ENCODE measurements at places on chromosomes 5 and 9.

GRCh38 chr5:178126556-178126955 lies 4.3 kb upstream of the RMND5B start:
- DNase-seq = no peak

- DNase-seq = no peak
Observed at GRCh38 chr5:119079318-119079921, 8.5 kb downstream of the DMXL1 start.

GRCh38 chr9:37337301-37337890 lies 85.1 kb upstream of the GRHPR start:
- DNase-seq = no peak

- DNase-seq = no peak
Observed at GRCh38 chr5:5089895-5090649, 50.1 kb upstream of the ADAMTS16 start.

DNA sequence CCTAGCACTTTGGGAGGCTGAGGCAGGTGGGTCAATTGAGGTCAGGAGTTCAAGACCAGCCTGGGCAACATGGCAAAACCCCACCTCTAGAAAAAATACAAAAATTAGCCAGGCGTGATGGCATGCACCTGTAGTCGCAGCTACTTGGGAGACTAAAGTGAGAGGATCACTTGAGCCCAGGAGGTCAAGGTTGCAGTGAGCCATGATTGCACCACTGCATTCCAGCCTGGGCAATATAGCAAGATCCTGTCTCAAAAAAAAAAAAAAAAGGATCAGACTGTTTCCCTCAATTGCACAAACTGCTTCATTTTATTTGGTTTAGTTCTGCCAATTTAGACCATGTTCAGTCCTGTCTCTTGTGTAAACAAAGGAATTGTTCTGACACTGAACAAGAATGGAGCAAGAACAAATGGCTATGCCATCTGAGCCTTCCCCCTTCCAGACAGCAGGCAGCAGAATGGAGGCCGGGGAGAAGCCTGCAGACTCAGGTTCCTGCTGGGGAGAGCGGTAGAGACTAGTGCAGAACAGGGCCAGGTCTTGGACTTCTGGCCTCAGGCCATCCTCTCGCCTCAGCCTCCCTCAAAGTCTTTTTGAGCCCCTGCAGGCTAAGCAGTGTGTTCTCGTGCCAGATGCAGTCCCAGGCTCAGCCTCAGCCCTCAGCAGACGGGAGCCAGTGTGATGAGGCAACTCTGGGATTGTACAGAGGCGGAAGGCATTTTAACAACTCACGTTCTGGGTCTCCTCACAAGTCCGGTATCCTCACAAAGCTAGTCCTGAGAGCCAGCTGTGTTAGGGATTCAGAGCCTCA lies 18.2 kb downstream of the HNRNPH1 start:
- no peak for DNase-seq

DNA sequence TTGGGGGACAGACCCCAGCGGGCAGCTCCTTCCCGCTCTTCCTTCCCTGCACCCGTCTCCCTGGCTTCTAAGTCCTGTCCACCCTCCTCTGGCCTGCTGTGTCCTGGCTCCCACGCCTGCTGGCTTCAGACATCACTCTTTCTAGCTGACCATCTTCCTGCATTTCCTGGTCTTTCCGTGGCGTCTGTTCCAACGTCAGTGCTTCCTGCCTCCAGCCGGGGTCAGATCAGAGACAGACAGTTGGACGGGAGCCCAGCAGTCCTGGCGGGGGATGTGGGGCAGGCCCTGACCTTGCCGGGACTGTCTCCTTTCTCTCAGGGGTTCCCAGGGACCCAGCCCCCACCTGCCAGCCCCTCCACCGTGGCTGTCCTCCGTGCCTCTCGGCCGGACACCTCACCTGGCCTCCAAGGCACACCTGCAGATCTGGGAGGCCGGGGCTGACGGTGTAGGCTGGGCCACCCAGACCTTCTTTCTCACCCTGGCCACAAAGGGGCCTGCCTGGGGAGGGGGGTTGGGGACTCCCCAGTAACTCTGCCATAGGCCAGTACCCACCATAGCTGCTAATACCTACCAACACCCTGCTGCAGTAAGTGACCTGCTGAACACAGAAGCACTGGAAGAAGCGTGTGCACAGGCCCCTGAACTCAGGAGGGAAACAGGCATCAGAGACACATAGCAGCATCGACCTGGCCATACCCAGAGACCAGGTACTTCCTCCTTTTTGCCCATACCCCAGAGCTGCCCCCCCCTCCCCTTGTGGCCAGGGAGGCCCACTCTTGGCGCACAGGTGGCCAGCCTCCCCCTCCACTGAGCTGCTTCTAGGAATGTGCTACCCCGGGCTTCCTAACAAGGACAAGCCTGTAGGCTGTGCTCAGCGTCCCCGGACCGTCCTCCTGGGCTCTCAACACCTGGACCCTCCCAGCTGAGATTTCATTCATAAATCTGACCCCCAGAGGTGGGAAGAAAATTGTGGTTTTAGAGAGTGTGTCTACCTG lies 5.1 kb downstream of the NRARP start:
- no peak for DNase-seq

DNA sequence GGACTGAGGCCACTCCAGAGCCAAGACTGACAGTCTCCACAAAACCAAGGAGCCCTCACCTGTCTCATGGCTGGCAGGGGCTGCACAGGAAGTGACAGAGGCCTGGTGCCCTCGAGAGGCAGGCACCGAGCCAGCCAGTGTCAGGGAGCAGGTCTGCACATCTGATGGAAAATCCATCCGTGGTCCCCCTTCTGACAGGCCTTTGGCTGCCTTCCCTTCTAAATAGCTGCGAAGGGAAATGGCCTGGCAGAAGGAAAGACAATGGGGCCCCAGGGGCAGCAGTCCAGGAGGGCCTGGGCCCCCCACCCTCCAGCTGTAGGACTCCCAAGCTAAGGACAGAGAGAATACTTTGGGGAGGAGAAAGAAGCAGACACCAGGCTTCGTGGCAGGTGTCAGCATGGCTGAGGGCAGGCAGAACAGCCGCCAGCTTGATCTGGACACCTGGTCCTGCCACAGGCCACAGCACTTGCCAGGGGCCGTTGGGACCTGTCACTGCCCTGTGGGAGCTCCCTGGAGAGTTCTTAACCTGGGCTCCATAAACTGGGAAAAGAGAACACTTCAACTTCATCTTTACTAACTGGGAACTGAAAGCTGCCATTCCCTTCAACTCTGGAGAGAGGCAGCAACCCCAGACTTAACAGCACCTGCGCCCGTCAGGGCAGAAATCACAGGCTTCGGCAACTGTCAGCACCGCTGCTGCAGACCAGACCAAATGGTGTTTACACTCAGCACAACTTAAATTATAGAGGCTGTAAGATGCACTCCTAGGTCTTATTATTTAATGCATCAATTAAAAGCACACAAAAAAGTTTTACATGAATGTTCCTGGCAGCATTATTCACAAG lies 22.0 kb downstream of the ADAMTS2 start:
- no peak for DNase-seq

DNA sequence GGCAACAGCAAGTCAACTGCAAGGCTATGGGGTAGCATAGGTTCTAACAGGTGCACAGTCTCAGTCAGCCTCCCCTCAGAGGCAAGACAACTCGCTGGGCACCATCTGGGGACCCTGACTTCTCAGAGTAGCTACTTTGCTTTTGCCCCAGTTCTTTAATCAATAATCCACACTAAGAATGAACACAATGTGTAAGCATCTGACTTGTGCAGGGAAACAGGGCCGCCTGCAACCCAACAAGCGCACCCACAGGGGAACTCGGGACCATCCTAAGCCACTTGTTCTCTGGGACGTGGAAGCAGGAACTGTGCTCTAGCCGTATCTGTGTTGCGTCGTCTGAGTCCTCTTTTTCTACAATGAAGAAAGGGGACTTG lies 1.9 kb downstream of the MOB3B start:
- DNase-seq = no peak

DNA sequence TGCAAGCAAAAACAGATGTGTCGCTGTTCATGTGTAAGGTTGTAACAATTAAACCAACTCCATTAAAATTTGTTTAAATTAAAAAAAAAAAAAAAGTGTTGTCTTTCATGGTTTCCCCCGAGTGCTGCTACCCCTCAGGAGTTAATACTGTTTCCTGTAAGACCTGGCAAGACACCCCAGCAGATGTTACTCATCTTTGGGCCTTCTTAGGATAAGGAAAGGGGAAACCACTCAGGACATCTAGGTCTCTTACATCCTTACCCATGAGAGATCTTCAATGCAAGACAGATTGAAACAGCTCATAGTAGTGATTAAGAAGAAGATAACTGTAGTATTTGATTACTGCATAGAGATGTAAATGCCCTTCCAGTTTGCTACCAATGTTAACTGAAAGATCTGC lies 33.5 kb upstream of the F2R start:
- DNase-seq = no peak

- DNase-seq = no peak
Observed at GRCh38 chr9:107169796-107170195, 113.3 kb upstream of the RAD23B start.

DNA sequence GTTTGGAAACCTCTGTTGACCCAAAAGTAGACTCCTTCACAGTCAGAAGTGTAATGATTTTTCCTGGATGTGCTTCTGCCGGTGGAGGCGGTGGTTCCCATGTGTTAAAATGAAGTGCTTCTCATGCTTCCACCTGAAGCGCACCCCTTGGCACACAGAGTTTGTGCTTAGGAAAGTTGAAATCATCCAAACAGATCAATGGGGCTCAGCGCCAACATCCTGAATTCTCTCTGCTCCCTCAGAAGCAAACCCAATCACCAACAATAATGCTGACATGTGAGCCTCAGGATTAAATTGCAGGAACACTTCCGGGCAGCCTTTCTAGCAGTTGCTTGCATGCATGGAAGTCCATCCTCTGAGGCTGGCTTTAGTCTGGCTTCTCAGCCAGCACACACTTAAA lies 71.0 kb downstream of the MED10 start:
- DNase-seq = no peak

DNA sequence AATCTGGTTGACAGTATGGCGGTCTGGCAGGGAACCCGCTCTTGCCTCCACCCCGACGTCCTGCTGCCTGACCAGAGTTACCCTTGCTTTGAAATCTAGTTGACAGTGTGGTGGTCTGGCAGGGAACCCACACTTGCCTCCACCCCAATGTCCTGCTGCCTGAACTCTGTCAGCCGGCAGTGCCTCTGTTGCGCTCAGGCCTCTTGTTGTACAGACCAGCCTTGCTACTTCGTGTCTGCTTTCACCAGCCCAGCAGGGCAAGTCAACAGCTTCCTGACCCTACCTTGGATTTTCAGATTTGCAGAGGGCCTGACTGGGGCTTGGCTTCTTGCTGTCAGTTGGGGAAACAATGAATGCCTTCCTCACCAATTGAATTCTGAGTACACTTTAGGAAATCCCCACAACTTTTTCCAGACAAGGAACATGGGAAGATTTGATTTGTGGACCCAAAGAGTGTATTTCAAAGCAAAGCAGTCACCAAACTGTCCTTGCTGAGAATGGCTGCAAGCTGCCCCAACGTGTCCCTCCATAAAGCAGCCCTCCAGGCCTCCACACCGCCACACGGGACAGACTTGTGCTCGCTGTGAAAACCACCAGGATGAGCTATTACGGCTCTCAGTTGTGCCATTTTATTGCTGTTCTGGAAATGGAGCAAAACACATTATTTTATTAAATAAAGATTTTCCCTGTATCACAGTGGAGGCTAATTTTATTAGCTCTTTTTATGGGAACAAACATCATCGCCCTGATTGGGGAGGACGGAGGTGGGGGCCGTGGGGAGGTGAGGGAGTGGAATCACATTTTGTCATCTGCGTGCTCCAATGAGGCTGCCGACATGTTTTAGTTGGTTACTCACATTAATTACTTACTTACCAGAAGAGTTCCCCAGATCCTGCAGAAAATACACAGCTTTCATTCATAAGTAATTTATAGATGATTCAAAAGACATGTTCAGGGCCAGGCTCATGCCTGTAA lies 189.3 kb downstream of the AOPEP start:
- DNase-seq = no peak

DNA sequence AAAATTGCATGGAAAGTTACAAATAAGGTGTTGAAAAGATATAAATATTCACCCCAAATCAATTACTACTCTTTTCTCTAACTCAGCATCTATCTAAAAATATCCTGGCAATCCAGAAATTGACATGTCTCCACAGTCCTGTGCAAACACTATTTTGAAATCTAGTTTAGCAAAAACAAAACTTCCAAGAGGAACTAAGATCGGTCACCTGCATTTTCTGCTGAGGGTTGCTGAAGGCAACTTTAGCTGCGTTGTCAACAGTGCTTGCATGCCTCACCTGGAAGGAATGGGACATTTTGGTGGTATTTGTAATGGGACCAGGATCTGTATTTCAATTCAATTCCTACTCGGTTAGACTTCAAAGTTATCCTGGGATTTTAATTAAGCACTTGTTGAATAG lies 398.3 kb downstream of the NTRK2 start:
- no peak for DNase-seq

GRCh38 chr9:134775081-134775951 lies 105.3 kb upstream of the FCN2 start:
- DNase-seq = no peak

GRCh38 chr5:74865256-74865803 lies 857 bp downstream of the FAM169A start:
- DNase-seq = no peak

- DNase-seq = no peak
Observed at GRCh38 chr9:97395745-97396144, 16.2 kb upstream of the TDRD7 start.

DNA sequence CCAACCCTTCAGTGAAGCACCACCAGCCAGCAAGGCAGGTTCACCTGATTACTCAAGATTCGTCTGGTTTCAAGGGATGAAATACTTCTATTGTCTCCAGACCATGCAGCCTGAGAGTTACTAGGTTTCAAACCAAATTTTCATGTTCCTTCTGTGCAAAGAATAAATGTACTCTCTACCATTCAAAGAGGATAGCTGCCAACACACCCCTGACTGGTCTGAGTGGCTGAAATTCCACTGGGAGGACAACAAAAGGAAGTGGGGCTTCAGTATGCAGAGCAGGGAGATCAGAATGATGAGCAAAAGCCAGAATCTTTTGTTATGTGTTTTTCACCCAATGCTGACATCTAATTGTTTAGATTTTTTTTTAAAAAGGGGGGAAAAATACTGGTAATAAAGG lies 356.3 kb downstream of the BNC2 start:
- DNase-seq = no peak

DNA sequence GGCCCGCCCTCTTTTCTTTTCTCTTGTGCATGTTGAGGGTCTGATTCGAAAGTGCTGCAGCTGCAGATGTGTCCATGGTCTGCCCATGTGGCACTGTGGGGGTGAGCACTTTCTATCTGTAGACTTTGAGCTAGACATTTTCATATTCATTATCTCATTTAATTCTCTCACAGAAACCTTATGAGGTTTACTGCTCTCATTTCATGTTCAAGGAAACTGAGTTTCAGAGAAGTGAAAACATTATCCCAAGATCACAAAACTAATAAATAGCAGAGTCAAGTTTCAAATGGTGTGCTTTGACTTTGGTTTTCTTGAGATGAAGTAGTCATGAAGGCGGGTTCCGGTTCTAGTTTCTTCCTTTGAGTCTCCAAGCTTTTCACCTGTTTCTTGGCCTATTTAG lies 536.5 kb upstream of the ZNF462 start:
- DNase-seq = no peak

GRCh38 chr5:176697934-176698538 lies 50.8 kb downstream of the TSPAN17 start:
- DNase-seq = no peak

GRCh38 chr5:134436523-134437339 lies 25.1 kb upstream of the CDKN2AIPNL start:
- DNase-seq = peak; percentile 85

Data from CD14-positive monocyte (primary cell).